ENCODE measurements at places on chromosomes 3 and 15.

DNA sequence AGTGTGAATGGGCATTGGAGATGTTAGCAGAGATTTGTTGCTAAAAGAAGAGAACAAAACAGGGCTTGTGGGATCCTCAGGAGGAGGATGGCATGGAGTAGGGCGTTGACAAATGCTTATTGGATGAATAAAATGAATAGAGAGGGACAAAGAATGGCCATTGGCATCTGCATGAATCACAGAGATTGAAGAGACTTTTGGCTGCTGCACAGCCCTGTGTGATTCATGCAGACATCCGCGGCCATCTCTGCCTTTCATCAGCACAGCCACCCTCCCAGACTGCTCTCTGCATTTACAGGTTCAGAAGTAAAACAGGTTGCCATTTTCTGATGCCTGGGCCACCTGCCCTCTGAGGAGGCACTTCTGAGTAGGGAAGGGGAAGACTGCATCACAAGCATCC lies 397.9 kb downstream of the EPHB1 start:
- no peak for DNase-seq

GRCh38 chr3:40623567-40623966 lies 98.8 kb downstream of the ZNF621 start:
- DNase-seq = no peak

DNA sequence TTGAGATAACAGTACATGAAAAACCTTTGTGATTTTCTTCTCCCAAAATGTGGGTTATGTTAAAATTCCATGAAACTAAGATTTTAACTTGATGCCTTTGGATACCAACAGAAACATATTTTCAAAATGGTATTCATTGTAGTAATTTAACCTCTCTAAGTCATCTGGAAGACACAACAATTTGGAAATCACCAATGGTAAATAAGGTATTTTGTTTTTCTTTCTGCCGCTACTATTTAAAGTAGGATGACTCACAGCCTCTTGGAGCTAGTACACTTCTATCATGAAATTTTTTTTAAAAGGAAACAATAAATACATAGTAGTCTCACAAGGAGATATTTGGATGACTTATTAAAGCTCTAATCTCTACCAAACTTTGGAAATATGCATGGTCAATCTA lies 291.6 kb upstream of the VEPH1 start:
- DNase-seq = no peak

- DNase-seq = no peak
Observed at GRCh38 chr15:101004986-101005747, 86.0 kb downstream of the LRRK1 start.

- DNase-seq = no peak
Observed at GRCh38 chr3:151456065-151456464, 4.8 kb downstream of the IGSF10 start.

GRCh38 chr3:181797431-181797830 lies 85.7 kb downstream of the SOX2 start:
- DNase-seq = no peak

DNA sequence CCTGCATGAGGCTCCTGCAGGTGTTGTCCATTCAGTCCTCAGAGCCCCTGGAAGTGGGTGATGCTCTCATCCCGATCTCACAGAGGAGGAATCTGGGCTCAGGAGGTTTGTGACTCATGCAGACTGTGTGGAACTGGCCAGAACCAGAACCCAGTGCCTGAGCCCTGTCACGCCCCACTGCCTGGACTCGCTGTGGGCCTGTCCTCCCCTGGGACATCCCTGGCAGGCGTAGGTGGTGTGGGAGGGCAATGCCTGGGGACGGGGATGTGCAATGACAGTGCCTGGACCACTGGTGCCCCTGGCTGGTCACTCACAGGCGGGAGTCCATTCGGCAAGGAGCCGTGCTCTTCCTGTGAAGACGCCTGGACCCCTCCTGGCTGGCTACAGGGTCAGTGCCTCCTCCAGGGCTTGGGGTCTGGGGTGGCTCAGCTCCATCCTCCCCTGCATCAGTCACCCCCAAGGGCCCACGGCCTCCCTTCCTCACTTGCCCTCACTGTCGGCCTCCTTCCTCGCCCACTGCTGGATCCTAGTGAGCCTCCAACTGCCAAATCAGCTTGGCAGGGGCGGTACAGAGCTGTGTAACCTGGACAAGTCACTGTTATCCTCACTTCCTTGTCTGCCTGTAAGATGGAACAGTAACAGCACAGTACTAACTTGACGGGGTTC lies 14.9 kb downstream of the PSTPIP1 start:
- no peak for DNase-seq

DNA sequence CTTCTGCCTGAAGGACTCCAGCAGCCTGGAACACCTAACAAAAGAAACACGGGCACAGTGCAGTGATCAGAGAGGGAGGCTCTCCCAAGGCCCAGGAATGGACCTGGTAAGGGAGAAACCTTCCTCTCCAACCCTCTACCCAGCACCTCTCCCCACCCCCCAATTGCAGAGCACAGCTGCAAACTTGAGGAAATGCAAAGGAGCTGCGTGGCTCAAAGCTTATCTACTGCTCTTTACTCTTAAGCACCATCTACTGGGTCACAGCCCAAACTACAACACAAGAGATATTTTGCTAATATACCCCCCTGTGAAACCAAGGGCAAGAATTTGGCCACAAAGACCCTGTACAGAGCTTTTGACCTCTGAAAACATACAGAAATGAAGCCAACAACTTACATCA lies 328.3 kb downstream of the OXSM start:
- no peak for DNase-seq

GRCh38 chr3:116350119-116350733 lies 95.1 kb downstream of the LSAMP start:
- no peak for DNase-seq

DNA sequence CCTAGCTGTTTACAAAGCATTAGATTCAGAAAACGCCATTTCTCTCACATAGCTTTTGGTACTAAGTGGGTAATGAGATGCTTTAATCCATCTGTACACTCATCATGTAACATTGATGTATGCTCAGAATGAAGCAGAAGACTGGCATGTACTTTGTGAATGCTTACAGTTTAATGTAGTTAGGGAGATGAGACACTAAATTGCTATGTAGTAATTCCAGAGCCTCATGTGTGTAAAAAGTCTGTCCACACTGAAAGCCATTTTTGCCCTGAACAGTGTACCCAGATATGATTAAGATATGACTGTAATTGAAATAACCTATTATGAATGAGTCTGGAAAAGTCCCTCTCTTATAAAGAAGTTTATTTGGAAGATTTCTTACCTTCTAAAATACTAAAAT lies 66.5 kb downstream of the ARMC8 start:
- no peak for DNase-seq

DNA sequence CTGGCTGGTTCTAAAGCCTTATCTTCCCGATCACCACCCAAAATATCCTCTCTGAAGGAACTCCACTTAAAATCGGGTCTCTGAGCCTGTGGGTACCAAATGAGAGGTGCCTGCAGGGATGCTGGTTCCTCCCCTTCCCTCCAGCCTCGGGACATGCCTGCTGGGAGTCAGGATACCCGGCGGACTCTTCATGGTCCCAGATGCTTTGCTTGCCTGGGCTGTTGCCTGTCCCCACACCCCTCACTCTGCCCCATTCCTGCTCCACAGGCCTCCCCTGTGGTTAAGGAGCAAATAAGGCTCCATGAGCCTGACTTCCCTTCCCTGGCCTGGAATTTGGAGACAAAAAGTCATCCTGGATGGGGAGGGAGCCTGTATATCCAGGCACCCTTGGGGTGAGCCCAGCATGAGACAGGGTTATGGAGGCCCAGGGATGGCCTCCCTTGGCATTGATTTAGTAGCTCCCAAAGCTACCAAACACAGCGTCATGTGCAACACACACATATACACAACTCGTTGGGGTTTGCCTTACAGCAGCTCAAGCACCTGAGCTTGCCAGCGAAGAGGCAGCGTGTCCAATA lies 12.3 kb upstream of the CORO2B start:
- DNase-seq = no peak

DNA sequence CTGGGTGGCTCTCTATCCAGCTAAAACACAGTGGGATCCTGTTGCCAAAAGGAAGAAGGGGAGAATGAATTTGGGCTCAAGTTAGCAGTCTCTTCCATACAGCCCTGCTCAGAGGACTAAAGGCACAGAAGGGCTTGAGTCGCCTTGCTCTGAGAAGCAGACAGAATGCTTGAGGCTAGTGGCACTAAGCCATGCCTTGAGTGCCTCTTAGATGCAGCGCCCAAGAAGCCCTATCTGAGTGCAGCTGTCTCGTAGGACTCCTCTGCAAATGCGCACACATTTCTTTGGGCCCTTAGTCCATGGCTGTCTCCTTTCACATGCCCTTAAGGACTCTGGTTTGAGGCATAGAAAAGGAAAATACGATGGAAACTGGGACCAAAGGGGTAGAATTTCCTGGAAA lies 211.3 kb upstream of the CHRM5 start:
- no peak for DNase-seq

GRCh38 chr3:127729556-127730056 lies 56.9 kb downstream of the ABTB1 start:
- DNase-seq = no peak

GRCh38 chr3:37210230-37210629 lies 35.8 kb upstream of the LRRFIP2 start:
- no peak for DNase-seq

DNA sequence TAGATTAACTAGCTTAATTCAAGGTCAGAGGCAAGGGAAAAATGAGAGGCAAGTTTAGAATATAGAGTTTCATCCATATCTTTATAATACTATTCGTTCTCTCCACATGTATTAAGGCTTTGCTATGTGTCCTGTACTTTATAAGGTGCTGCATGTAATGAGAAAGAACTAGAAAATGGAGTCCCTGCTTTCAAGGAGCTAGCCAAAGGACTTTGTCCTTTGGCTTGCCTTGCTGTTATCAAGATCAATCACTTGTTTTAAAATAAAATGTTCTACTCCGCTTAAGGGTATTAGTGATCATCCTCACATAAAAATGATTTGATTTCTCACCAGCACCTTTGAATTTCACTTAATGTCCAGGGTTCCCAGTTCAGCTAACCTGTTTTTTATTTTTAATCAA lies 470.9 kb downstream of the WDR72 start:
- DNase-seq = no peak

GRCh38 chr15:69369631-69370030 lies 44.5 kb upstream of the KIF23 start:
- DNase-seq = no peak

DNA sequence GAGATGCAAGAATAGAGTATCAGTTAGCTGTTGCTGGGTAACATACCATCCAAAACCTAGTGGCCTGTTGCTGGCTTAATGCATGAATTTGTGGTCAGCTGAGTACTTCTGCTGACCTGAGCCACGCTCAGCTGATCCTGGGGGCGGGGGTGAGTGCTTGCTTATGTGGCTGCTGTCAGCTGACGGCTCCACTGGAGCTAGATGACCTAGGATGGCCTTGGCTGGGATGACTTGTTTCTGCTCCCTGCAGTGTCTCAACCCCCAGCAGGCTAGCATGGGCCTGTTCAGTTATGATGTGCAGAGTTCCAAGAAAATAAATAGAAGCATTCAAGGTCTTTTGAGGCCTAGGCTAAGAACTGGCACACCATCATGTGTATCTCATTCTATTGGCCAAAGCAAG lies 63.9 kb downstream of the FBLN2 start:
- DNase-seq = no peak

GRCh38 chr15:50148362-50148963 lies 29.4 kb upstream of the ATP8B4 start:
- DNase-seq = no peak

- DNase-seq = no peak
Observed at GRCh38 chr3:51712963-51713362, 6.1 kb downstream of the GRM2 start.

DNA sequence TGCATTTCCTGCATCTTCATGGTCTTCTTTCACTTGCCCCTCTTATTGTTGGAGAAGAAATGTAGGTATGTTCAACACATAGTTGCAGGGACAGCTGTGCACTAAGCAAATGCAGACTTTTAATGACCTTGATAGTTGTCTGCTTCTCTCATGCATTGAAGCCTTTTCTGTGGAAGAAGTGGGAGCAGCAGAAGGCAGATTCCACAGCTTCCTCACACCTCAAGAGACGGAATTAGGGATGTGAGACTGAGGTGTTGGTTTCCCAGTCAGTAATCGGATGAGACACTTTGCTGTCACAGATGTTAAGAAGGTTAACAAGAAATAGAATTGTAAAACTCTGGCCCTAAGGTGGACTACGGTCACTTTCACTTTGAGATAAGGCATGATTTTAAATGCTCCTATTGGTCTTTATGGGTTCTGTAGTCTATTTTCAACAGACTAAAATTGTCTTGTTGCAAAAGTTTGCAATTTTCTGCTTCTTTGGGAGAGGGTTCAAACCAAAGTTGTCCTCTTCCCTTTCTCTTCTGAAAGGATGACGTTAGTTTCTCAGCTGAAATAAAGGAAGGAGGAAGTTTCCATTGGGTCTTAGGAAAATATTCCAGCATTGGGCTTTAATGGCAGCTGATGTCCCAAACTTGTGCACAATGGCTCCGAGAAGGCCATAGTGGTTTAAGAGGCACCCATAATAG lies 117.4 kb downstream of the LPP start:
- no peak for DNase-seq

DNA sequence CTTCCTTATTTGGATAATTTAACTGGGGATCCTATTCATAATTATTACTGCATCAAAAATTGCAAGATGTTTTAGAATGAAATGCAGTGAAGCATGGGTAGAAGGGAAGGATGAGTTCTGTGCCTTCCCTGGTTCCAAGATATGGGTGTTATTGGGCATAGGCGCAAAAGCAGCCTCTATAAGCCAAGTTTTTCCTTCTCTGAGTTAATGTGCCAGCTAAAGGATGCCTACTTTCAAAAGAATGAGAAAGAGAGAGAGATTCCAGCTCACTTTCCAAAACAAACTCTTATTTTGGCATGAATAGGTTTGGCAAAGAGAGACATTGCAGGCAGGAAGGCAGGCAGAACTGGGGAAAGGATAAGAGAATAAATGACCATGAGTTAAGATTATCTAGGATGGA lies 270.2 kb downstream of the TAFA4 start:
- no peak for DNase-seq

- no peak for DNase-seq
Observed at GRCh38 chr3:27220166-27220565, 149.0 kb downstream of the NEK10 start.

DNA sequence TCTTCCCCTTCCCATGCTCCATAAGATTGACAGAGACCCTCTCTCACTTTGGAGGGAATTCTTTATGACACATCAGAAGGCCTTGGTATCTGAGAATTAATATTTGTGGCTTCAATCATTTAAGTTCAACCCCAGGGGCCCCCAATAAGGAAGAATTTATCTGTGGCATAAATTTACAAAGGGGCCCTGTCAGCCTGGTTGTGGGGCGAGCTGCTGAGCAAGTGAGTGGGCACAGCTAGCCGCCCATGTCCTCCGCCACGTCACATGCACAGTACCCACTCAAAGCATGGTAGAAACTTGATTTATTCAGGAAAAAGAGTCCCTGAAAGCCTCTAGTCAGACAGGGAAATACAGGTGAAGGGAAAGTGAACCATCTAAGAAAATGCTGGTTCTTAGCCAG lies 13.3 kb downstream of the PLXNB1 start:
- DNase-seq = no peak
